Fibroblast of skin of back (primary cell): ENCODE measurements at places on chromosomes 6 and 20.

GRCh38 chr6:168959696-168960095 is 293.9 kb downstream of the THBS2 start:
- DNase-seq: no peak

DNA sequence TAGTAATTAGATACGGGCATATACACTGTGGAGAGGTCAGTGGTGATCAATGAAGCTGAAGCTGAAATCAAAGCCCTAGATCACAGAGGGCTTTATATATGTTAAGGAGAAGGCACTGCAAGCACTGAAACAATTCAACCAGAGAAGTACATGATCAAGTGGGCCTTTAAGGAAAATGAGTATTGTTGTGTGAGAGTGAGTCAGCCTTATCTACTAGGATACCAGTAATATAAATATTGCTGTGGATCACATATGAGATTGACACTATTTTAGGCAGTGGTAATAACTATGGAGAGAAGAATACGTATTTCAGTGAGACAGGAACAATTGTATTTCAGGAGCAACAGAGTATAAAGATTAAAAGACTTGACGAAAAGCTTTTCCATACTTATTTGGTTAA is 1172.2 kb upstream of the GJE1 start:
- DNase-seq: peak; percentile 22

- no peak for DNase-seq
These were observed 17.7 kb downstream of the UTRN start for GRCh38 chr6:144302701-144303372.

DNA sequence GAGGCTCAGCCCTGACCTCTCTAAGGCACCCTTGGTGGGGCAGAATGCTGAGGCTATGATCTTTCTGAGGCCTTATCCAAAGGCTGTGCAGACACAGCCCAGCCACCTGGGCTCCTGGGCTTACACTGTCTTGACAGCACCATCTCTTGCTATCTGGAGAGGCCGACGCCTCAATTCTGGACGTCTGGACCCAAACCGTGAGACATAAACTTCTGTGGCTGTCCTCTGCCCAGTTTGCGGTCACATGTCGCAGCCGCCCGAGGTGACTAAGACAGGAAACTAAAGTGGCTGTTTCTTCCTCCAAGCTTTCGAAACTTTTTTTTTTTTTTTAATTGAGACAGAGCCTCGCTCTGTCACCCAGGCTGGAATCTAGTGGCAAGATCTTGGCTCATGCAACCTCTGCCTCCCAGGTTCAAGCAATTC is 49.3 kb downstream of the PRR18 start:
- no peak for DNase-seq

DNA sequence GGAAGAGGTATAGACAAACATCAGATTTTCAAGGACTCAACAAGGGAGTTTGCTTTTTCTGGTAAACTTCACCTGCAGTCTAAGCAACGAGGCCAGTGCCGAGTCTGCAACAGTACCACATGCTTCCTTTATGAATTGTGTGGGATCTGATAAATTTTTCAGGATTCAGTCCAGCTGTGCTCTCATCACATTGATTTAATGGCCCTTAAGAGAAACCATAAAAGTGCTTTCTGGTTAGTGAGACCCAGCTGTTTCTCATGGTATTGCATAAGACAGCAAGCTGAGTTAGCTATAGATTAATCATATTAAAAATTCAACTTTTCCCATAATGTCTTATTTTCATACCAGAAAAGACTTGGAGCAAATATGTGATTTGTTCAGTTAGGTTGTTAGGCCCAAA is 291.4 kb downstream of the CENPW start:
- no peak for DNase-seq

DNA sequence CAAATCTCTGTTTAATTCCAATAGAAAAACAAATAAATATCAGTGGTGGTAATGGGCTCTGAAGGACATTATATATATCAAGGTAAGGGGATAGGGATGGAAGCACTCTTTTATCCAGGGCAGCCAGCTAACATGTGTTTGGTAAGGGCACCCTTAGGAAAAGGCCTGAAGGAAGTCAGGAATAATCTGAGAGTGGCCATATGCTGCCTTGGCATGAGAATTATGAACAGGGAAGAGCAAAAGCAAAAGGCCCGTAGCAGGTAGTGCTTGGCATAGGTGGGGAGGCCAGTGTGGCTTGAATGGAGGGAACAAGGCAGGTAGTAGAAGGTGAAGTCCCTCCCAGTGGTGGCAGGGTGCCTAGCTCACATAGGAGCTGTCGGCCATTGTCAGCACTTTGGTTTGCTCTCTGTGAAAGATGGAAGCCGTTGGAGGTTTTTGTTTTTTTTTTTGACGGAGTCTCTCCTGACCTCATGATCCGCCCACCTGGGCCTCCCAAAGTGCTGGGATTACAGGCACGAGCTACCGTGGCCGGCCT is 39.6 kb upstream of the CSE1L start:
- DNase-seq: no peak

GRCh38 chr20:52996658-52997057 is 24.5 kb downstream of the TSHZ2 start:
- DNase-seq: no peak

- DNase-seq: no peak
These were observed 38.9 kb upstream of the ENPP1 start for GRCh38 chr6:131768964-131769363.

GRCh38 chr20:36544134-36545018 is 3.1 kb downstream of the MYL9 start:
- DNase-seq: peak; percentile 64

DNA sequence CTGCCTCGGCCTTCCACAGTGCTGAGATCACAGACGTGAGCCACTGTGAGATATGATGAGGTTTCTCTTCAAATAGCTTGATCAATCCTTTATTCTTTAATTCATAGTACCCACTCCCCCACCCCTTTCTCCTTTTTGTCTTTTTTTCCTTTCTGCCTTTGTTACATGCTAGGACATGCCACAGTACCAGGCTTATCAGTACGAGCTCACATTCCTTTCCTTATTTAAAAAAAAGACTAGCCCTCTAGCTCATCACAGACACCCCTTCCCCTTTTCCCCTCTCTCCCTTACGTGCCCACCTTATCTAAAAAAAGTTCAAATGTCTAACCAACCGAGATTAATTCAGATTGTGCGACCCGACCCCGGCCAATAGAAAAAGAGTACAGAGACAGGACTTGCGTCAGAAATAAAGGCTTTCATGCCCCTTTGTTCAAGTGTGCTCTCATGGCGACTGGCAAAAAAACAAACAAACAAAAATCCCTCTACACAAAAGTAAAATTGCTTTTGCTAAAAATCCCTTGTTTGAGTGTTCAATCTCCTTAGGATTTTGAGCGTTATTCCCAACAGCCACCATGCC is 49.2 kb downstream of the MRAP2 start:
- no peak for DNase-seq

DNA sequence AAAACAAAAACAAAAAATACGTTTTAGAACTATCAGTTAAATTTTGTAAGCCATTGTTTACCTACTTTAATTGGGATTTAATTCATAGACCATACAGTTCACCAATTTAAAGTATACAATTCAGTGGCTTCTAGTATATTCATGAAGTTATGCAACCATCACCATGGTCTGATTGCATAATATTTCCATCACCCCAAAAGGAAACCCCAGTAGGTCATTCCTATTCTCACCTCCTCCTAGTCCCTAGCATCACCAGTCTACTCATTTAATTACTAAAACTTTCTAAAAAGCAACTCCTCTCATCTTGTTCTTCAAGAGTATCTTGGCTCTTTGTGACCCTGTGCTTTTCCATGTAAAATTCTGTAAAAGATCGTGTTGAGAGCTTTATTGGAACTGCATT is 60.2 kb downstream of the ASXL1 start:
- no peak for DNase-seq

- DNase-seq: peak; percentile 91
These were observed 69.7 kb upstream of the SIRPA start for GRCh38 chr20:1825507-1825906.

GRCh38 chr20:62753626-62754025 is 42.6 kb upstream of the MRGBP start:
- no peak for DNase-seq

DNA sequence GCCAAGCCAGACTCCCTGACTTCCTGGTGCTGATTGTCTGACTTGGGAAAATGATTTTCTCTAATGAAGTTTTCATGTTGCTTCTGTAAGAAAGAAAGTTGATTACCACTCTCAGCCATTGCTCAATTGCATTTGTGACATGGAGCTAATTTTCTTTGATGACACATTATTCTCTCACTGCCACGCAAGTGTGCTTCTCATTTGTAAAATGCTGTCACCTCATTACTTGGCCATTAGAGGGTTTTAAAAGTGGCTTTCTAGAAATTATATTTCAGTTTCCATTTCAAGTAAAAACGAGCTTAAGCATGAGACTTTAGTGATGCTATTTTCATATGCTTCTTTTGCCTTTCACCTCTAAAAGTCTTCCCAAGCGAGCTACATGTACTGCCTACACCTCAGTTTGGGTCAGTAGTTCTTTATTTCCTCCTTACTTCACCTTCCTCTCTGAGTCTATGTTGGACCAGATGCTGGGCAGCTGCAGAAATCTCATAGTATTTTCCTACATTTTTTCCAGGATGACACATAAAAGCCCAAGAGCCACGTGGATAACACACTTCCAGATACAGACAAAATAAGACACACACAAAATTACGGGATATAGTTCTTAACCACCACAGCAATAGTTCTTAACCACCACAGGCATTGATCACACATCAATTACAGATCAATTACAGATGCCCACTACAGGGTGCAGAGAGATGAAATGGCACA is 6.3 kb upstream of the FAM210B start:
- DNase-seq: no peak

DNA sequence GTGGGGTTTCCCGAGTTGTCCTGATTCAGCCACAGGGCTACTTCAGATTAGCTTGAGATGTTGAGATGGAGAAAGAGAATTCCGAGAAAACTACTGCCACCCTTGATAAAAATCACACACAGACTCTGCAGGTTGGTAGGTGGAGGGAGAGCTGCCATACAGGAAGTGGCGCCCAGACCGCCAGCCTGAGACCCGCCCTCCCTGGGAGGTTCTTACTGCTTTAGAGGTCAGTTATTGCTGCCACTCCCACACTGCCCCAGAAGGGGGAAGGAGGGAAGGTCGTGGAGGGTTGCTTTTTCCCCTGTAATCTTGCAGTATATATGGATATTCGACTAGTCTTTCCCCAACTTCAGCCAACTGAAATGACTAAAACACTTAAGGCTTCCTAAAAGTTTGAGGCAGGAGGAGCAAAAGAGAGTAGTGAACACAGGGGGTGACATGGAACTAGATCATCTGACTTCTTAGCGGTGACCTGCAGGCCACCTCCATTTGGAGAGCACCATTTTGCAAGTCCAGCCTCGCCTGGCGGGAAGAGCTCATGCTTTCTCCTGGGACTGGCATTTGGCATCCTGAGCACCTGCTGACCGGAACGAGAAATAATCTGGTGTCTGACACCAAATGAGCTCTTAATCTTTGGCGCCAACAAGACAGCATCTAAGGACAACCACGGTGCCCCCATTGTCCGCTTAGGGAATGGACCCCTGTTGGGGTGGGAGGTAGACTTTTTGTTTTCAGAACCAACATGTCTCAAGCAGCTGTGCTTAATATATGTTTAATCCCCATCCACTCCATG is 35.7 kb upstream of the SLC22A1 start:
- DNase-seq: no peak

GRCh38 chr6:3624250-3625136 is 127.0 kb downstream of the PXDC1 start:
- DNase-seq: no peak

DNA sequence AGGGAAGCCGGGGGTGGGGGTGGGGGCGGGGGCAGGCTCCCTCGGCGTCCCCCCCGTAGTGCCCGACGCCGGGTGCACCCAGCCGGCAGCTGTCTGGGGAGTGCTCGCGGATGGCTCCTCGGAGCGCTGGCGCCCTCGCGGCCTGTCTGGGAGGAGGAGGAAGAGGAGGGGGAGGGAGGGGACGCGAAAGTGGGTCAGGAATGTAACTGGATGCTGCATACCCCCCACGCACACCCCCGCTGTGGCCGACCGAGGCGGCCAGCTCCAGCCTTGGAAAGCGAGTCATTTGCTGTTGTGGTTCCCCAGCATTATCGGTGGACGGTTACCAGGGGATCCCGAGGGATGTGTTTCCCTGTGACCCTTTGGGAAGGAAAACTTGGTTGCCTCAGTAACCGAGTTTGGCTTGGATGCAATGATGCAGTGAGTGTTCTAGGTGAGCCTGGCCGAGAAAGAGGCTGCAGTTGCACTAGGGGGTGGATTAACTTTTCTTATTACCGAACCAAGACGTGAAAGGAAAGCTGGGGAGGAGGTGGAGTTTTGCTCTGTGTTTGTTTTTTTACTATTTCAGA is 55.2 kb upstream of the RREB1 start:
- peak; percentile 78 for DNase-seq
